ENCODE measurements at places on chromosomes 2 and 18. TPM values are rescaled to one million over a fixed set of nuclear protein-coding genes. Genes with fewer than 3 reads are reported as not detected.

DNA sequence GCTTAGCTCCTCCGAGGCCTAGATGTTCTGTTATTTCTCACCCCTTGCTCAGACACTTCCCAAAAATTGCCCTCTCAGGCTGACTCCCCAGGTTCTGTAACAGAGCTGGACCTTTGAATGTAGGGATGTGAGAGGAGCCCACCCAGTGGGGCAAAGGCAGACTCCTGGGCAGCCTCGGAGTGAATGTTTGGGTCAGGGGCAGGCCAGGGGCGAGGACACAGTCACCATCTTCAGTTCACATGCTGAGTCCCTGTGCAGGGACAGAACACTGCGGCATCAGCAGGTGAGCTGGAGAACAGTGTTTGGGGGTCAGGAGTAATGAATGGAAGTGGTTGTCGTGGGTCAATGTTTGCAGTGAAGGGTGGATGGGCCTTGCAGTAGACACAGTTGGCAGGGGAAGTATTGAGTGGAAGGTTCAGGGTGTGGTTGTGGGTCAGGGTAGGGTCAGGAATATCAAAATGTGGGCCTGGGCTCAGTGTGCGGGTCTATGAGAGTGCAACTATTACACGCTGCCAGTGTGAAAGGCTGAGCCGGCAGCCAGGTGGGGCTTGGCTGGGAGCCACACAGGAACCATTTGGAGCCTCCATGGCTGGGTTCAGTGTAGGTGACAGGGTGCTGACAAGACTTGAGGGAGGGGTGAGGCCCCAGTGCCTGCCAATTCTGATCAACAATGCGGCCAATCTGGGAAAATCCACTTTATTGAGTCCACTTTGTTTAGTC is 4.4 kb downstream of the IHH start:
- no peak for DNase-seq

GRCh38 chr2:236158969-236159777 is 9.0 kb downstream of the GBX2 start:
- no peak for DNase-seq

DNA sequence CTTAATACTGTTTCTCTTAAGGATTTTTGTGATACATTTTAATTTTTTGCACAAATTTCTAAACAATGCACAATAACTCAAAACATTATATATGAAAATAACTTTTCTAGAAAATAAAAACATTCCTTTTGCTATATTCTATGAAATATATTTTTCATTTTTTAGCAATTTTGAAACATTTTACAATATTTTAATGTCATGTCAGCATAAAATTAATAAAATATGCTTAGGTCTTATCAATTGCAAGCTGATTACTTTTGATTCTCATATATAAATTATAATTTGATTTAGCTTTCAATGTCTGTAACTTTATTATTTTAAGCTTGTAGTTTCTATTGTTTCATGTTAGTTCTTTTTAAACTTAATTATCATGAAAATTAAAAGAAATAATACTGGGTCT is 898.7 kb downstream of the TMEM182 start:
- DNase-seq: no peak

- no peak for DNase-seq
Observed at GRCh38 chr2:4732560-4732959, 959.6 kb upstream of the SOX11 start.

DNA sequence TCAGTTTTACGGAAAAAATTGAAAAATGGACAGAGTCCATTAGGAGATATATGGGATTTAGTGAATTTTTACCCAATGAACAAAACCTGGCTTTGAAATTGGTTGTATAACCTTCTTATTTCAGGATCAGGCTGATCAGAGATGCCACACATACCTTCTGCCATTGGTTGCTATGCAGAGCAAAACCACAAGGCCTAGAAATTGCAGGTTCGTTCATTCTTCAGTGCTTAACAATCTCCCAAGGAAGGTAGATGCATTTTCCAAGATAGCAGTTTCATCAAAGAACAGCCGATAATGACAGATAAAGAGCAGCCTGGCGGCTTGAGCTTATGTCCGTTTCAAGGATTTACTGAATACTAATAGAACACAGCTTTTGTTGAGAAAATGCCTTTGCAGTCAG is 868.8 kb downstream of the EPHA4 start:
- DNase-seq: no peak

GRCh38 chr2:143503280-143503679 is 374.1 kb downstream of the ARHGAP15 start:
- no peak for DNase-seq

The PRSS56 gene
- polyA plus RNA-seq: 2.4 TPM

The UGT1A6 gene
- polyA plus RNA-seq: not detected

The BMP10 gene
- not detected for polyA plus RNA-seq
